Occipital lobe (tissue), 3 donors: ENCODE measurements at places on chromosomes 6 and 20. TPM values are rescaled to one million over a fixed set of nuclear protein-coding genes. Genes with fewer than 3 reads are reported as not detected.

Gene MROH8
- 3.0 TPM for total RNA-seq

Gene HAO1
- not detected for total RNA-seq

Gene EDEM2
- 13.1 TPM for total RNA-seq

Gene FRK
- 0.31 TPM for total RNA-seq

Gene OOEP
- total RNA-seq, result not detected

Gene GPR6
- not detected for total RNA-seq

Gene PTCHD4
- 16.1 TPM for total RNA-seq

Gene VSTM2L
- 39.6 TPM for total RNA-seq

Gene PNLDC1
- total RNA-seq, result not detected

Gene CFAP61
- total RNA-seq, result 3.1 TPM

Gene SLA2
- not detected for total RNA-seq
